Activated T-cell treated with anti-CD3 and anti-CD28 coated beads for 24 hours (primary cell): ENCODE measurements at places on chromosomes 5 and 9.

DNA sequence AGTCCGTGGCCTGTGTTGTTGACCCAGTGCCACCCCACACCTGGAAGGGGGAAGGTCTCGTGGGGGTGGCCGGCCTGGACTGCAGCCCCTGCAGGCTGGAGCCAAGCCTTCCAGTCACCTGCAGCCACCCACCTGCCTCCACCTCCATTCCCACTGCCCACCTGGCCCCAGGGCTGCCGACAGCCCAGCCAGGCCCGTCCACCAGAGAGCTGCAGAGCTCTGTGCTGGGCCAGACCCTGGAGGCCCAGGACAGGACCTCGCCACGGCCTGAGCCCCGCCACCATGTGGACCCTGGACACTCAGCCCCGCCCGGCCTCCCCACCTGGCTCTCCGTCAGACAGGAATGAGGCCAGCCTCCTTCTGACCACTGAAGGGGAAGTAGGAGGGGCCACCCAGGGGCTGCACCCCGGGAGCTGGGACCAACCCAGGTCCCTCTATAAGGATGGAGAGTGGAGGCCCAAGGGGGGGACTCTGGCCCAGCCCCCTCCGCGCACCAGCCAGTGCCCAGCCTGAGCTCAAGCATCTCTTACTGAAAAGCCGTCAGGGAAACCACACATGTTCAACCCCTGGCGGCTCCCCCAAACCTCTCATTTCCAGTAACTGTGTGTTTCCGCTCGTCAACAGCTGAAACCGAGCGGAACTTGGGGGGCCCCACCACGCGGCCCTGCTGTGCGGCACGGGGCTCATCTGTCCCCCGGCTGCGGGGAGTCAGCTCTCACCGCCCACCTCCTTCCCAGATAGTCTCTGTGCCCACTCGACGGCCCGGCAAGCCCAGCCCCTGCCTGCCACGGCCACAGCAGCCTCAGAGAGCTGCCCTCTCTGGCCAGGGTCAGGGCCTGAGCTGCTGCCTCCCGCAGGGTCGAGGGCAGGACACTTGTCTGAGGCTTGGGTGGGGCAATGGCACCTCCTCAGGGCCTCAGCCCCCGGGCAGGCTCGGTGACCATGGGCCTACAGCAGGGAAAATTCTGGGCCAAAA, 12.8 kb downstream of the NOTCH1 start:
- peak; percentile 65 for DNase-seq

DNA sequence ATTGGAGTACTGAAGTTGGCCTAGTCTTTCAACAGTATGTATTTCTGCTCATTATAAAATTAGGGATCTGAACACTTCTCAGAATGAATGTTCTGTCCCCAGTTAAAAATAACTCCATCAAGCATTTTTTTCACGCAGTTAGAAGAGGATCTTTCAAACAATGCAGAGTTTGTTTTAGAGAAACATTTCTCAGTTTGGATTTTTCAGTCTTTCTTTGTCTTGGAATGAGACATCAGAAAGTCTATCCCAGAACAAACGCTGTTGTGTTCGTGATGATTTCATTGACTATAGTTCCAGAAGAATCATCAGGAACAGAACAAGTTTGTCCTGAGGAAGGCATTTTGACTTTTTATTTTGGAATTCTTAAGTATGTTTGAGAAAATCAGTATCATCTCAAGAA, 218.7 kb downstream of the ARRDC3 start:
- DNase-seq: no peak

GRCh38 chr9:98162613-98163012, 29.8 kb downstream of the CORO2A start:
- DNase-seq: no peak

GRCh38 chr5:35461530-35461929, 156.1 kb upstream of the SPEF2 start:
- DNase-seq: no peak

DNA sequence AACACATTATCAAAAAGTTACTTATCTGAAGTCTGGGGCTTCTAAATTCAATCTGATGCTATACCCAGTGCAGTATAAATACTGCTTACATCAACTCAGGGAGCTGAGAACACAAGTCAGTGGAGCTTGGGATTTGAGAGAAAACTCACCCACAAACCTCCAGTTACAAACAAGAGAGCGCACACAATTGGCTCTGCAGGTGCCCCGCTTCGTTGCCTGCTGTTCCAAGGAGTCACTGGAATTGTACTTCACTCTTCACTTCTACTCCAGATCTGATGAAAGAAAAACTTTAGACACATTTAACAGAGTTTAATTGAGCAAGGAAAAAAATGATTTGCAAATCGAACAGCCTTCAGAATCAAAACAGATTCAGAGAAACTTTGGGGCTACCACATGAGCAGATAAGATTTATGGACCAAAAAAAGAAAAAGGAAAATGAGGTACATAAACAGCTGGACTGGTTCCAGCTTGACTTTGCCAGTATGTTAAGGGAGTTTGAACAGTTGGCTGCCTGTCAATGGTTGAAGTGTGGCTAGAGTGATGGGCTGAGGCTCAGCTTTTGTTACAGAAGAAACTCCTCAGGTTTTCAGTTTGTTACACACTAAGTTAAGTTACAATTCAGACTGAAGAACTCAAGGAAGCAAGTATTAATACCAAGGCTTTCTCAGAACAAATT, 156.6 kb downstream of the AOPEP start:
- no peak for DNase-seq

- DNase-seq: no peak
These were observed 60.3 kb downstream of the UBE2QL1 start for GRCh38 chr5:6508931-6509330.

DNA sequence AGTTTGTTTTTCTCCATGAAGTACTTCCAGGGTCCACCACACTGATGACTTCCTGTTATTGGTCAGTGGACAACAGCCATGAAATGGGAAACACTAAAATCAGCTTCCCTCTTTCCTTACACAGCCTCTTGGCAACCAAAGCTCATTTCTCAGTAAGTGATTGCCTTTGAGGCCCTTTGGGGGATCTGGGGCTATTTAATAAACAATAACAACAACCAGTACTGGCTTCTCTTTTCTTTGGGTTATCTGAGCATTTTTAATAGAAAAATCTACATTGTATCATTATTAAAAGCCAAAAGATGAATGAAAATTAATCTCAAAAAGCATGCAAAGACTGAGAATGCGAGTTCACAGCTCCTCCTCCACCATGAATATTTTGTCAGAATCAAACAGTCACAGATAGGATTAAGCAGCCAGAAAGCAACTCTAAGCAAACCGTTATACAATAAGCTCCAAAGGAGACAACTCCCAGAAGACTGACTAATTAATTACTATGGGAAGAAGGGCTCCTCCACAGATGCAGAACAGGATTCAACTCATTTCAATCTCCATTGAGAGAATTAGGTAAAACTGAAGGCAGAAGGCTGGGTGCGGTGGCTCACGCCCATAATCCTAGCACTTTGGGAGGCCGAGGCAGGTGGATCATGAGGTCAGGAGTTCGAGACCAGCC, 68.3 kb downstream of the SERINC5 start:
- DNase-seq: no peak

- DNase-seq: no peak
These were observed 90.3 kb downstream of the ZNF474 start for GRCh38 chr5:122219436-122220166.

DNA sequence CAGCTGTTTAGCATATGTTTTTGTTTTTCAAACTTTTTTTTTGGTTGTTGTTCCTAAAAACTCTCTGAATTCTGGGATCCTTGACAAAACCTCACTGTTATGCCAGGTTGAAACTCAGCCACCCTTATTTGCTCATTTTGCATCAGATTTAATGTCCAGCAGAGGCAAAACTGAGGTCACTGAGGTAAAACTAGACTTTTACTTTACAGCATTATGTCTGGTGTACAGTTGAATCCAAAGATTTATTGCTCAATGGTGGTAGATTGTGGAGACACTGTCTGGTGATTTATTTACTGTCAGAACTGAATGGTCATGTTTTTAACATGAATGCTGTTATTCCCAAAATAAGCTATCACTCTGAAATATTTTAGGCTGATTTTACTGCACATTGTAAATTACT, 87.9 kb downstream of the FBXL7 start:
- no peak for DNase-seq

GRCh38 chr9:109742776-109743348, 37.1 kb upstream of the PALM2AKAP2 start:
- DNase-seq: no peak

- no peak for DNase-seq
These were observed 94.0 kb downstream of the COL5A1 start for GRCh38 chr9:134735441-134736175.

GRCh38 chr5:76475385-76475784, 72.3 kb downstream of the IQGAP2 start:
- no peak for DNase-seq

GRCh38 chr9:107584944-107585343, 95.4 kb upstream of the KLF4 start:
- no peak for DNase-seq

GRCh38 chr9:130858739-130859705, 24.0 kb downstream of the ABL1 start:
- no peak for DNase-seq

- no peak for DNase-seq
These were observed 254.6 kb downstream of the MTRR start for GRCh38 chr5:8123559-8123958.

DNA sequence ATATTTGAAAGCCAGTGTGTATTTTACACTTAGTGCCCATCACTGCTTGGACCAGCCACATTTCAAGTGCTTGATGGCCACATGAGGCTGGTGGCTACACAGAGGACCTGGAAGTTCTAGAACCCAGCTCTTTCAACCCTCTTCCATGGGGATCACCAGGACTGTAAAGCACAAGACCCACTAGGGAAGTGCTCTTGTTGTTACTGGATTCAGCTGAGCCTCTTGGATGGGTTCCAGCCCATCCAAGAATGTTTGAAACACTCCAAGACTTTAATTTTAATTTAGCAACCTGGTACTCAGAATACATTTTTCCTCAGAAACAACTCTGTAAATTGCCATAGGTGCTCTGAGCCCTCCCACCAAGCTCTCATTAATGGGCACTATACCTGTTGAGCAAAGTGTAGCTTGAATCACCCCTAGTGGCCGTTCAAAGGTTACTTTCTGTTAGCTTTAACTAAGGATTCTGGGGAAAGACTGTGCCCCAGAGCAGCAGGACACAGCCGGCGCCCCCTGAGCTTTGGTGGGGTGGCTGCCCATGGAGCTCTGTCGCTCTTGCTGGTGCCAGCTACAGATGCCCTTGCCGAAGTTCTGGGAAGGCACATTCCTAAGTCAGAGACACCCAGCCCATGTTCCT, 212.4 kb downstream of the HSD17B3 start:
- no peak for DNase-seq

GRCh38 chr5:95985249-95985648, 23.6 kb upstream of the ELL2 start:
- no peak for DNase-seq

DNA sequence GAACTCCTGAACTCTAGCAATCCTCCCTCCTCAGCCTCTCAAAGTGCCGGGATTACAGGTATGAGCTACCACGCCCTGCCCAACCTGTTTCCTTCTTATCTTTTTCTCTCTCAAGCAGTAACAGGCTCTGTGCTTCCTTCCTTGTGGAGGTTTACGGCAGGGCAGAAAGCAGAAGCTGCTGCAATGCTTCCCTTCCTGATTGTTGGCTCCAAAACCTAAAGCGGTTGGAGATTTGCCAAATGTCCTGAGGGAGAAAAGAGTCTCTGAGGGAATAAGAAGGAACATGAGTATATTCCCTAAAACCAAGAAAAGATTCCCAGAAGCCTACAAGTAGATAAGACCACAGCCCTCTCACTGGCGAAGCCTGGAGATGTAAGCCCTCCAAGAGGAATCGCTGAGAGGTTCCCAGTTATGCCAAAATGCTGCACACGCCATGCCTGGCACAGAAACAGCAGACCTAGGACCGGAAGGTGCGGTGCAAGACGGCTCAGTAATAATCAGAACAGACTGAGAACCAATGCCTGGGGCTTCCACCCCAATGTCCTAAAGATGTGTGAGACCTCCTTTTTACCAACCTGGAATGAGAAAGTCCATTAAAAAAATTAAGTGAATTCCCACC, 73.2 kb downstream of the APTX start:
- DNase-seq: no peak

DNA sequence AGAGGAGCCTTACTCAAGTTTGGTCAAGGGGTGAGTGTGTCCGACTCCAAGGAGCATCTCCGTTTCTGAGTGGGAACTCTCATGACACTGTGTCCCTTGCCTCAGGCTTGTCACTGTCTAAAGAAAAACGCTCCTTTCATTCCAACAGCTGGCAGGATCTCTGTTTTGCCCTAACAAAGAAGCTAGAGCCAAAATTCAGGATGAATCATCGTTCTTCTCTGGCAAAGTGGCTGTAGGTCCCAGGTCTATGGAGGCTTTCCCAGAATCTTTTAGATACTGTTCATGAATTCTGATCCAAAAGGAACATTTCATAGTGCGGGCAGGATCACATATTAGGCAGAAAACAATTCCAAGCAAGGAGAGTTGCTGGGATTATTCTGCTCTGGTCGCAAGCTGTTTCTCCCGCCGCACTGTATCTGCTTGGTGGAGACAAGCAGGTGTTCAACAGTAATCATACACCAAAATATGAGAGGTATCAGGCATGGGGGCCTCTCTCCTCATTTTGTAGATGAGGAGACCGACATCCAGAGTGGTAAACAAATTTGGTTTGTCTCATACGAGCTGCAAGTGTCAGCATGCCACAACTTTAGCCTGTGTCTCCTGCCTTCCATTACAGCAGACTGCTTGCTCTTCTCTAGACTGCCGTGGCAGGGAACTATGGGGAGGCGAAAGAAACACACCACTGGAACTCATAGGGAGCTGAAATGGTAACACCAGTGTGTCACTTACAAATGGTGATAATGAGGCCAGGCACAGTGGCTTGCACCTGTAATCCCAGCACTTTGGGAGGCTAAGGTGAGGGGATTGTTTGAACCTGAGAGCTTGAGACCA, 72.6 kb downstream of the ENTREP1 start:
- DNase-seq: no peak

DNA sequence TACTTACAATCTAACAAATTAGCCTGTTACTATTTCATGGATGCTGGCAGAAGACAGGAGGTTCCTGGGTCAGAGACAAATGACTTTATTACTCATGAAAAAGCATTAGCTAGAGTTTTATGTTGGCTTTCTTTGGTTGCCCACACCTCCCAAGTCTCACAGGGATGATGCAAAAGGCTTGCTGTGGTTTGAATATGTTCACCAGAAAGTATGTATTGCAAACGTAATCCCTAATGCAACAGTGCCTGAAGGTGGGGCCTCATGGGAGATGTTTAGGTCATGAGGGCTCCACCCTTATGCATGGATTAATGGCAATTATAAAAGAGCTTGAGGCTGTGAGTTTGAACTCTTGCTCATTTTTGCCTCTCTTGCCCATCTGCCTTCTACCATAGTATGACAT, 28.5 kb downstream of the DPYSL3 start:
- DNase-seq: no peak

- no peak for DNase-seq
These were observed at the start of gene PTPRD for GRCh38 chr9:10612641-10613398. Gene PTPRD, minus strand, starts transcription at chr9:10613002.

DNA sequence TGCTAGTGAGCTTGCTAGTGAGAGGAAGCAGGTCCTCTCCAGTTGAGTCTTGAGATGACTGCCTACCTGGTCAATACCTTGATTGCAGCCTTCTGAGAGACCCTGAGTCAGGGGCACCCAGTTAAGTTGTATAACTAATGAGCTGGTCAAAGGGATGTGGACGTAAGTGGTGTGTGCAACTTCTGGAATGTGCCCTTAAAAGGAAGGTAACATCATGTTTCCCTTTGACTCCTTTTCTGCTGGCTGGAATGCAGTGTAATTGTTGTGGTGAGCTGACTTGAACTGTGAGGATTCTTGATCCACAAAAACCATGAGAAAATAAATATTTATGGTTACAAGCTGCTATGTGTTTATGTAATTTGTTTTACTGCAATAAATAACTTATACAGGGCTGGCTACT, 2.4 kb upstream of the SNX2 start:
- DNase-seq: no peak

GRCh38 chr5:75262271-75262670, 25.6 kb upstream of the ANKRD31 start:
- DNase-seq: no peak
